ENCODE measurements at places on chromosomes 2 and 18.

DNA sequence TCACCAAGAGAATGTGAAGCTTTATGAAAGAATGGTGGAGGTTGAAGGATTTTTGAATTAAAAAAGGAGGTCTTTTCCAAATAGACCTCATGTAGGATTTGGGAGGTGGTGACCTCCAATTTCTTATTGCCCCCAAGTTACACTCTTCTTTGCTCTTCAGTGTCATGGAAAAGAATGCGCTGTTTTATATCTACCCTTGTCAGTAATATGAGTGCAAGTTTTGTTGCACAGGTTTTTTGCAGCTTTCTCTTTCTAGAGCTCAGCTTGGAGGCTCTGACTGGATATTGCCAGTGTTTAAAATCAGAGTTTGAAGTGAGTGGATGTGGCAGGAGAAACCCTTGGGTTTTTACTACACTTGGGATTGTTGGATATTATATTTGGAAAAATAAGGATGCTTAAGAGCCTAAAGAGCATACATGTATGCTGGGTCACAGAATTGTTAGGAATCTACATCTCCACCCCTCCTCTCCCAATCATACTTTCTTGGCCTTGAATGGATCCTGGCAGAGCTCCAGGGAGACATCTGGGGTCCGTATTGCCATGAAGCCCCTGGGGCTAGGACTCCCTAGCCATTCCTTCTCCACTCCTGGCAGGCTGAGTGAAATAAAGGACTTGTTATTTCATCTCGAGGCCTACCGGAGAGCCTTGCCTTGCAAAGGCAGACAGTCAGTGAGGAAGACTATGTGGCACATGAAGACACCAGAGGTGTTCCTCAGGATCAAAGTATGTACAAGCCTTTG is 43.8 kb downstream of the APOB start:
- no peak for DNase-seq

GRCh38 chr2:31151501-31151900 is 13.3 kb upstream of the GALNT14 start:
- DNase-seq, result no peak

- DNase-seq, result no peak
Observed at GRCh38 chr2:28855193-28855592, 14.9 kb downstream of the TRMT61B start.

DNA sequence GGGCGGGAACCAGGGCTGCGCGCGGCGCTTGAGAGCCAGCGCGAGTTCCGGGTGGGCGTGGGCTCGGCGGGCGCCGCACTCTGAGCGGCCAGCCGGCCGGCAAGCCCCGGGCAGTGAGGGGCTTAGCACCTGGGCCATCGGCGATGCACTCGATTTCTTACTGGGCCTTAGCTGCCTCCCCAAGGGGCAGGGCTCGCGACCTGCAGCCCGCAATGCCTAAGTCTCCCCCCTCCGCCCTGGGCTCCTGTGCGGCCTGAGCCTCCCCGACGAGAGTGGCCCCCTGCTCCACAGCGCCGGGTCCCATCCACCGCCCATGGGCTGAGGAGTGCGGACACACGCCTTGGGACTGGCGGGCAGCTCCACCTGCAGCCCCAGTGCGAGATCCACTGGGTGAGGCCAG is 36.5 kb upstream of the MAP2 start:
- no peak for DNase-seq

- DNase-seq, result no peak
Observed at GRCh38 chr2:98530114-98530513, 78.2 kb downstream of the COA5 start.

DNA sequence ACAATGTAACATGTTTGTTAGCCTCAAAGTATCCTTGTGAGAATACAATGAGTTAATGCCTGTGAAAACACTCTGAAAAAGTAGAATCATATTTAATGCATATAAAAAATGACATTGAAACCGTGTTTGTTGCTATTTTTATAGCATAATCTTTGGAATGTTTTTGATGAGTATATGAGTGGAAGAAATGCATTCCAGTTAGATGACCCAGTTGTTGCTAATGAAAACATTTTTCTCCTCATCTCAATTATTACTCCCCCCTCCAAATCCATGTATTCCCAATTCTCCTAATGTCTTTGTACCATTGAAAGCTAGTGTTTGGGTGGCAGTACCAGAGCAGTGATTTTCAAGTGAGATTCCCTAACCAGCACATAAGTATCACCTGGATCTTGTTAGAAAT is 67.1 kb upstream of the DSEL start:
- no peak for DNase-seq

DNA sequence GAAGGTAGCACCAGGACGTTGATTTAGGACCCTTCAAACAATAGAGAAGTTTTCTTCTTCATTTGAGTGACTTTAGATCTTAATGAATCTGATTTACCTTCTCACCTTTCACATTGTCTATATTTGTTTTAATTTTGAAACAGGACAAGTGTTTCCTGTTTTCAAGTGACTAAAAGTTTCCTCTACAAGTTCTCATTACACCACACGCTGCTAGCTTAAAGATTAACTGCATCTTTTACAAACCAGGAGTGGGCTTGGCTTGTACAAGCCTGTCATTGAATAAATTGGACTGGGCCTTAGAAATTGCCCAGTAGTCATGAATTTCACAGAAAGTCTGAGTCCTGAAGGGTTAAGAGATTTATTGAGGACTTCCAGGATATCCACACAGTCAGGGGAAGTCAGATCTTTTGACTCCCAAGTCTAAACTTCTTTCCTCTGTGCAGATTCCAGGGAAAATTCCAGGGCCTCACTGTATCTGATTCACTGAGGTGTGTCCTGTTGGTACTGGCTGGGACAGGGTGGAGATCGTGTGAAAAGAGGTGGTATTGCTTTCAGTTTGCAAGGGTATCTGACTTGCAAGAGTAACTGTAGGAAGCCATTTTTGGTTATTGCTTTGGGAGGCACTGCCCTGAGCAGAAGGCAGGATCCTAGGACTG is 3.4 kb downstream of the SGPP2 start:
- no peak for DNase-seq

- DNase-seq, result no peak
Observed at GRCh38 chr18:45359275-45360009, 255.8 kb upstream of the SLC14A2 start.

GRCh38 chr2:20571231-20571630 is 79.7 kb downstream of the HS1BP3 start:
- no peak for DNase-seq

DNA sequence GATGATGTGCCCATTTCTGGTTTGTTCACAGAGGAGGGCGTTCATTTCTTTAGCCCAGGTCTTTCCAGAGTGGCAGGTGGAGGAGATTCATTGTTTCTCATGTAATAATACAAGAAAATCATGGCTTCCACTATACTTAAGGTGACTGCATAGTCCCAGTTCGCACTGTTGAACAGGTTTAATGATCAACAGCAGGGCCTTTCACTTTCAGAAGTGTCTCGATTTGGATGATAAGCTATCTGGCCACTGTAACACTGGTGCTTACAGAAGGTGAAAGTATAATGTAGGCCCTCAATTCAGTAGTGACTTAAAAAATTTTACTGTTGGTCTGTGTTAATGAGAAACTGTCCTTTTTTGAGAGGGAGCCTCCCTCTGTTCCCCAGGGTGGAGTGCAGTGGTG is 1.4 kb downstream of the RMC1 start:
- DNase-seq, result no peak

GRCh38 chr2:20349513-20349921 is 1.1 kb downstream of the PUM2 start:
- no peak for DNase-seq

- DNase-seq, result no peak
Observed at GRCh38 chr2:209411718-209412117, 12.1 kb upstream of the MAP2 start.

DNA sequence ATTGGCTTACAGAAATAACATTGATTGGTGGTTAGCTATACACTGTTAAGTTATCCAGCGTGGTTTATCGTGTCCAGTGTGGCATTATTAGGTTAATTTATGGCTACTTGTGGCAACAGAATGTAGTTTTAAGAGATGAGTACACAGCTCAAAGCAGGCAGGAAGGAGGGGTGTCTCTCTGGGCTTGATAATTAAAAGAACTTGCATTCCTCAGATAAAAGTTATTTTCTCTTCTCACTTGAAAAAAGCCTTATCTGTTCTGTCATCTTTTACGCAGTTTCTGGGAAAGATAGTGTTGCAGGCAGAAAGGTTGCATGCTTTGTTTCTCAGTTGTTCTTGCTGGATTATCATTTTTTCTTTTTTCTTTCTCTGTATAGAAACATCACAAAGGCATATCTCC is 154.4 kb upstream of the COL3A1 start:
- no peak for DNase-seq

DNA sequence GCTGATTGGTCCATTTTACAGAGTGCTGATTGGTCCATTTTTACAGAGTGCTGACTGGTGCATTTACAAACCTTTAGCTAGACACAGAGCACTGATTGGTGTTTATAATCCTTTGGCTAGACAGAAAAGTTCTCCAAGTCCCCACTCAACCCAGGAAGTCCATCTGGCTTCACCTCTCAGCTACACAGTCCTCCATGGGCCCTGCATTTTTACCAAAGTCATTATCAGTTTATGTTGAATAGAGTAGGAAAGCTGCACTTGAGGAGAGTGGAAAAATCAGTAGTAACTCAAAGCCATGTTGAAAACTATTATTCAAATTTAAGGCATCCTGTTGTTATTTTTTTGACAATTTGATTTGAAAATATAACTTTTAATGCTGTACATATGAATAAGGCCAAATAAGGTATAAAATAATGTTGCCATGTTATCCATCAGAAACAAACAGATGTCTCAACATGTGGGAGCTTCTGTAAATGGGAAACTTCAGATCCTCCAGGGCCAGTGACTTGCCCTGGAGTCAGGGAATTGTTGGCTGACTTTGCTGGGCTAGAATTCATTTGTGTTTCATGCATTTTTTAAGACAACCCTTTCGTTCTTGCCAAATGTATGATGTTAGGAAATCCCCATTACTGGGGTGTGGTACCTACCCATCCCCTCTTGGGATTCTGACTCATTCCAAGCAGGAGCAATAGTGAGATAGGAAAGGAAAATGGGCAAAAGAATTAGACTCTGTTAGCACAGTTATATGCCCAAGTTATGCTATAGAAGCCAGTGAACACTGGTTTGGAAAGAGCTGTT is 37.8 kb upstream of the CCDC195 start:
- no peak for DNase-seq

DNA sequence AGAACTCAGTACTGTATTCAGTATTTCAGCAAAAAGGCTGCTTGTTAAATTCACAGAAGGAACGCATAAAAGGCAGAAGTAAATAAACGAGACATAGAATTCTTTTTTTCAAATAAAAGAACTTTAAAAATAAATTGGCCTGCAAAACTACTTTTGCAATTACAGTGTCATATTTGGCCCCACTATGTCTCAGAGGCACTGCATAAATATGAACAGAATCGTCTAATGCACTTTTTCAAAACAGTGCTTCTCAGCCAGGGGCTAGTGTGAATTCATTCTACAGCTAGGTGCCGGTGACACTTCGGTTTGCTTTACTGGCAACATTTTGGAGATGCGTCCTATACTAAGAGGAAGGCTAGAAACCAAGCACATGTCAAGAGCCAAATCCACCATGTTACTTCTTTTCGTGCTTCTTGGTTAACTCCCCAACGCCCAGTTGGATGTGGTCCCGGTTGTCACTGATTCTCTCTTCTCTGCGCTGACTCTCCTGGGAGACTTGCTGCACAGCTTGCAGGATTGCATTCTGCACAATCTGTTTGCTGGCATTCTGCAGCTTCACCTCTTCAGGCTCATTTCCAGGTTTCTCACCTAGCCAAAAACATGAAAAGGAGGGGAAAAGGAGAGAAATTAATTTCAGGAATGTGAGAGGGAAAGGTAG is 51.8 kb downstream of the AKAIN1 start:
- DNase-seq, result no peak

DNA sequence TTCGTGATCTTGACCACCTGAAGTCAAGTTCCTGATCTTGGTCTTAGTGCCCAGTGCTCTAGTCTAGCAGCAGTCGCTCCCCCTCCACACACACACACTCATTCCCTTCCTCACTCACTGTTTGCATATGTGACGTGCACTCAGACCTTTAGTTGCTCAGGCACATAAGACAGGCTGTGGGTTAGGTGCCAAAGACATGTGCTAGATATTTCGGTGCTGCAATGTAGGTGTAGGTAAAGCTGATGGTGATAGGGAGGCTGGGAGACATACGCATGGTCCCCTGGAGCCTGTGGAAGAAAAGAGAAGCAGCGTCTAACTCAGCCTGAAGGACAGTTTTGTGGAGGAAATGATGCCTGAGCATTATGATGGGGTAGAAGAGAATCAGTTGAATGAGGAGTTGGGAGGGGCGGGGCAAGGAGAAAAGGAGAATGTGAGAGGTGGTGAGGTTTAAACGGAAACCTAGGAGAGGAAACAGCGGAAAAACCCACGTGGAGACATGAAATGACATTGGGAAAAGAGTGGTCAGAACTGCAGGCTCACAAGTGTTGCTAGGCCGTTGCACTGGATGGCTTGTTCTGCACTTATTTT is 3.8 kb downstream of the TTC39C start:
- DNase-seq, result no peak

Measured in stimulated activated CD4-positive, alpha-beta T cell treated with anti-CD3 and anti-CD28 coated beads, Interleukin-1b, Interleukin-23, amount 100 ng/mL, for 1 hour (primary cell).